ENCODE measurements at places on chromosomes 4 and X. TPM values are rescaled to one million over a fixed set of nuclear protein-coding genes. Genes with fewer than 3 reads are reported as not detected.

GRCh38 chr4:178554352-178554751 is 1112.1 kb upstream of the AGA start:
- H3K27ac ChIP-seq = no peak overlapping the region
- H3K27me3 ChIP-seq = no peaks in the 10 kb centered on the region
- H3K36me3 ChIP-seq = no peaks in the 10 kb centered on the region
- H3K4me1 ChIP-seq = no peaks in the 10 kb centered on the region

- no peaks in the 10 kb centered on the region for H3K27me3 ChIP-seq
- no peaks in the 10 kb centered on the region for H3K36me3 ChIP-seq
- peak; percentile 34 for DNase-seq
- H3K27ac ChIP-seq = peak overlapping the region; percentile 67
Measured at GRCh38 chr4:137359691-137360315, 172.5 kb downstream of the PCDH18 start.

GRCh38 chr4:17426222-17426621 is 85.7 kb downstream of the QDPR start:
- peaks cover 5% of the 10 kb centered on the region for H3K4me1 ChIP-seq
- H3K27ac ChIP-seq = no peak overlapping the region
- no peak overlapping the region for H3K4me3 ChIP-seq
- H3K27me3 ChIP-seq = no peaks in the 10 kb centered on the region
- no peak for DNase-seq
- no peaks in the 10 kb centered on the region for H3K36me3 ChIP-seq

- DNase-seq = no peak
- H3K36me3 ChIP-seq = no peaks in the 10 kb centered on the region
- no peaks in the 10 kb centered on the region for H3K4me1 ChIP-seq
- no peaks in the 10 kb centered on the region for H3K27me3 ChIP-seq
- no peak overlapping the region for H3K4me3 ChIP-seq
Measured at GRCh38 chrX:8305350-8305749, 134.3 kb upstream of the VCX2 start.

GRCh38 chrX:133850399-133850798 is 135.0 kb downstream of the GPC3 start:
- no peak overlapping the region for H3K4me3 ChIP-seq
- no peaks in the 10 kb centered on the region for H3K36me3 ChIP-seq
- H3K27me3 ChIP-seq = no peaks in the 10 kb centered on the region
- DNase-seq = no peak
- no peak overlapping the region for H3K27ac ChIP-seq

GRCh38 chrX:34332334-34332733 is 200.2 kb upstream of the FAM47A start:
- no peaks in the 10 kb centered on the region for H3K27me3 ChIP-seq
- H3K27ac ChIP-seq = no peak overlapping the region
- no peak for DNase-seq
- no peaks in the 10 kb centered on the region for H3K4me1 ChIP-seq
- H3K36me3 ChIP-seq = no peaks in the 10 kb centered on the region

DNA sequence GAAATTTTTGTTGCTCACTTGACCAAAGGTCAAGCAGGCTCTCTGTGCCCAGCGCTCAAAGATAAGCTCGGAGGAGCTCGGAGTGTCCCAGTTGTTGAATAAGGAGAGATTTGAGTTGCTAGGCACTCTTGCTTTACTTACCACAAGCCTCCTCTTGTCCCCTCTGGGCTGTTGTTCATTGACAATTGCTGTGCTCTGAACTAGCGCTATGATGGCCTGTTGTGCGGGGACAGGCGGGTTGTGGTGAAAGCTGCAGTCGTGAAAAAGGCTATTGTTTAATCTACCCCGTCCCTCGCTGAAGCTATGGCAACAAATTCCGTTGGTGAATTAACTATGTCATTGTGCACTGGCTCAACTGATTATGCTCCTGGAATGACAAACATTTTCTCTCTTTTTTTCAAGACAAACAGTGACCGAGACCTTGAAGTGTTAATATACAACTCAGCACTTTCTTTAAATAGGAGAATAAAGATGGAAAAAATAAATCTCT is 21.0 kb upstream of the POLA1 start:
- H3K27ac ChIP-seq = peak overlapping the region; percentile 80
- no peaks in the 10 kb centered on the region for H3K36me3 ChIP-seq
- no peaks in the 10 kb centered on the region for H3K27me3 ChIP-seq
- peak; percentile 69 for DNase-seq
- no peak overlapping the region for H3K4me3 ChIP-seq
- H3K4me1 ChIP-seq = no peaks in the 10 kb centered on the region

- no peaks in the 10 kb centered on the region for H3K36me3 ChIP-seq
- H3K4me1 ChIP-seq = peaks cover 16% of the 10 kb centered on the region
- peak; percentile 36 for DNase-seq
- peak overlapping the region; percentile 65 for H3K27ac ChIP-seq
Measured at GRCh38 chr4:119068529-119068962, 67.1 kb upstream of the MYOZ2 start.

DNA sequence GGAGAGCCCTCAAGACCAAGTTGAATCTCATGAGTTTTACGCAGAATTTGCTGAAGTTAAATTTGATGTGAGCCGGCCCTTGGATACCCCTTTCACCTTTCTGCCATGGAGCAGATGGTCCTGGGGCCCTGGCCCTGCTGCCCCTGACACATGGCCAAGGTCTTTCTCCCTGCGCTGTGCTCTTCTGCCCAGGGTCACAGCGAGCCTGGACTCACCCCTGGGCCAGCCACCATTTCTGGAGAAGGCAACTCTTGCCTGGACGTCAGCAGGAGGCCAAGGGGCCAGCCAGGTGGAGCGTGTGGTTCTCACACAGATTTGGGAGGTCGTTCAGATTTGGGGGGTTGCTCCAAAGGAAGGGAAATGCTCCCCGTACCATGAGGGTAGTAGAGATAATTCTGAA is 30.0 kb downstream of the PCGF3 start:
- H3K4me3 ChIP-seq = no peak overlapping the region
- no peaks in the 10 kb centered on the region for H3K27me3 ChIP-seq
- H3K4me1 ChIP-seq = no peaks in the 10 kb centered on the region

DNA sequence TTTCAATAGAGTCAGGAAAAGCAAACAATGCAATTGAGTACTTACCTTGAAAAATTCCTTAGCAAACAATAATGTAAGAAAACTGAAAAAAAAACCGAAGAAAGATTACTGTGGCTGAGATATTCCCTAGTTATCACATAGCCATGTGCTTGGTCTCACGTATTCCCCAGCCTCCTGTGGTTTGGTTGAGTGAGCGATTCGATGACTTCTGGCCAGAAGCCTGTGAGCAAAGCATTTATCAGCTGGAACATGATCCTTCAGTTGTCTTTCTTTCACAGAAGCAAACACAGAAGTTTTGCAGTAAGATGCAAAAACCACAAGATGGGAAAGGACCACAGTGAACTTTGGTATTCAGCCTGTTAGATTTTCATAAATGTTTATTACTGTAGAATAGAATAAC is 1754.3 kb upstream of the AGA start:
- H3K36me3 ChIP-seq = no peaks in the 10 kb centered on the region
- H3K4me1 ChIP-seq = no peaks in the 10 kb centered on the region
- no peak overlapping the region for H3K27ac ChIP-seq
- no peak overlapping the region for H3K4me3 ChIP-seq
- H3K27me3 ChIP-seq = no peaks in the 10 kb centered on the region

DNA sequence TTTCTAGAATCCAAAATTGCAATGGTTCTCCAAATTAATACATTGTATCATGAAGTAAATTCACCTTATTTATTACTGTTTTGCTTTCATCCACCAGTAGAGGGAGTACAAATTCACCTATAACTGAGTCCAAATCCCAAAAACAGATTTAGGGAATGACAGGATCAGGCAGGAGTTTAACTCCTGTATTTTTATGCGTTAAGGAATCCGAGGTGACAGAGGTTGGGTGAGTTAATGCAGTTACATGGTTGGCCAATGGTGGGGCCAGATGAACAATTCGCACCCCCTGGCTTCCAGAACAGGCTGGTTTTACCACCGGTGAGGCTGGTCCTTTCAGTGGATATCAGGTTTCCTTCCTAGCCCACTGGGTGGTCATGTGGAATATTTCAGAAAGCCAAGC is 82.4 kb downstream of the MTNR1A start:
- H3K4me3 ChIP-seq = no peak overlapping the region
- no peaks in the 10 kb centered on the region for H3K36me3 ChIP-seq
- no peaks in the 10 kb centered on the region for H3K27me3 ChIP-seq
- no peaks in the 10 kb centered on the region for H3K4me1 ChIP-seq
- peak; percentile 26 for DNase-seq
- no peak overlapping the region for H3K27ac ChIP-seq

GRCh38 chr4:113056318-113056717 is 6.9 kb downstream of the ANK2 start:
- H3K27me3 ChIP-seq = no peaks in the 10 kb centered on the region
- no peak overlapping the region for H3K4me3 ChIP-seq
- no peak for DNase-seq
- no peak overlapping the region for H3K27ac ChIP-seq
- H3K36me3 ChIP-seq = no peaks in the 10 kb centered on the region

- no peak overlapping the region for H3K4me3 ChIP-seq
- no peak overlapping the region for H3K27ac ChIP-seq
- no peak for DNase-seq
- H3K27me3 ChIP-seq = no peaks in the 10 kb centered on the region
- no peaks in the 10 kb centered on the region for H3K36me3 ChIP-seq
Measured at GRCh38 chr4:124519196-124519595, 193.3 kb downstream of the ANKRD50 start.

DNA sequence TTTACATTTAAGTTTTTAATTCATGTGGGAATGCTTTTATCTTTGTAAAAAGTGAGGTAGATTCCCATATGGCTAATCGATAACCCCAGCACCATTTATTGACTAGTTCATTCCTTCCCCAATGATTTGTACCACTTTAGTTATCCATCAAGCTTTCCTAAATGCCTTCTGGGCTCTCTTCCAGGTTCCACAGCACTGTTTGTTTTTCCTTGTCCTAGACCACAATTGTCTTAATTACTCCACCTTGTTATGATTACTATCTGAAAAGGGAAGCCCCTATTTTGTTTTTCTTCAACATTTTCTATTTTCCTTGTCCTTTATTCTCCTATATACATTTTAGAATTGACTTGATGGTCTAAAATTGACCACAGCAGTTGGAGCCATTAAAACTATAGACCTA is 48.5 kb upstream of the GPRIN3 start:
- no peaks in the 10 kb centered on the region for H3K27me3 ChIP-seq
- no peak overlapping the region for H3K4me3 ChIP-seq
- no peak overlapping the region for H3K27ac ChIP-seq
- DNase-seq = no peak
- H3K4me1 ChIP-seq = no peaks in the 10 kb centered on the region
- H3K36me3 ChIP-seq = no peaks in the 10 kb centered on the region

- H3K36me3 ChIP-seq = no peaks in the 10 kb centered on the region
- no peak for DNase-seq
- peak overlapping the region; percentile 19 for H3K27ac ChIP-seq
- no peak overlapping the region for H3K4me3 ChIP-seq
Measured at GRCh38 chrX:42759881-42760280, 18.1 kb downstream of the PPP1R2C start.

DNA sequence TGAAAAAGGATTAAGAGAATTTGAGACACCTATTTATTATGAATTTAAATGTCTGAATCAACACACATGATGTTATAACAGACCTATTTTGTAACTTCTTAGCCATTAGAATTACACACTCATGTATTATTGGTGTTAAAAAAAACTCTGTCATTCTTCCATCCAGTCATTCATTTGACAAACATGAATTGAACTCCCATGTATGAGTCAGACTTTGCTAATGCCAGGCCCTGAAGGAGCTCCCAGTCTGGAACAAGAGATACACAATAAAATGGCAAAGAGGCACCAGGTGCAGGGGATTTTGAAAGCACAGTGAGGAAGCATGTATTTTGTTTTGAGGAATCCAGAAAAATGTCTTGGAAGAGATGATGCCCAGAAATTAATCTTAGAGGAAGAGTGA is 87.7 kb upstream of the EFHC2 start:
- H3K27me3 ChIP-seq = no peaks in the 10 kb centered on the region
- peak; percentile 9 for DNase-seq
- no peaks in the 10 kb centered on the region for H3K36me3 ChIP-seq
- no peak overlapping the region for H3K4me3 ChIP-seq
- peak overlapping the region; percentile 47 for H3K27ac ChIP-seq
- peaks cover 10% of the 10 kb centered on the region for H3K4me1 ChIP-seq

GRCh38 chrX:104918122-104918521 is 302.4 kb downstream of the TEX13A start:
- no peaks in the 10 kb centered on the region for H3K27me3 ChIP-seq
- DNase-seq = no peak
- H3K4me3 ChIP-seq = no peak overlapping the region
- H3K36me3 ChIP-seq = no peaks in the 10 kb centered on the region
- H3K4me1 ChIP-seq = no peaks in the 10 kb centered on the region

DNA sequence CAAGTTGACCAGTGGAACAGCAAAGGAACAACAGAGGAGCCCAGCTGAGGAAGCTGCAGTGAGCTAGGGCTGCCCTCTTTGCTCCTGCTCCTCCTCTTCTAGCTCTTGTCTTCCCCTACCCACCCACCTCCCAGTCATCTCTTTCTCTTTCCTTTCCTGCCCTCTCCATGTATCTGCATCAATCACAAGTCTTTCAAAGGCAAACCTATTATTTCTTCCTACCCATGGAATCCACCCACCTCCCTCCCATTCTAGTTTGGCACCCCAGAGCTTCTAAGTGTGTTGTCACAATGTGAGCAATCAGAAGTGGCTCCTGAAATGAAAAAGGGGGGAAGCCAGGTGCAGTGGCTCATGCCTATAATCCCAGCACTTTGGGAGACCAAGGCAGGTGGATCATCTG is 69.3 kb downstream of the TSC22D3 start:
- H3K4me3 ChIP-seq = no peak overlapping the region
- H3K36me3 ChIP-seq = no peaks in the 10 kb centered on the region
- peaks cover 19% of the 10 kb centered on the region for H3K4me1 ChIP-seq
- no peaks in the 10 kb centered on the region for H3K27me3 ChIP-seq
- no peak overlapping the region for H3K27ac ChIP-seq

DNA sequence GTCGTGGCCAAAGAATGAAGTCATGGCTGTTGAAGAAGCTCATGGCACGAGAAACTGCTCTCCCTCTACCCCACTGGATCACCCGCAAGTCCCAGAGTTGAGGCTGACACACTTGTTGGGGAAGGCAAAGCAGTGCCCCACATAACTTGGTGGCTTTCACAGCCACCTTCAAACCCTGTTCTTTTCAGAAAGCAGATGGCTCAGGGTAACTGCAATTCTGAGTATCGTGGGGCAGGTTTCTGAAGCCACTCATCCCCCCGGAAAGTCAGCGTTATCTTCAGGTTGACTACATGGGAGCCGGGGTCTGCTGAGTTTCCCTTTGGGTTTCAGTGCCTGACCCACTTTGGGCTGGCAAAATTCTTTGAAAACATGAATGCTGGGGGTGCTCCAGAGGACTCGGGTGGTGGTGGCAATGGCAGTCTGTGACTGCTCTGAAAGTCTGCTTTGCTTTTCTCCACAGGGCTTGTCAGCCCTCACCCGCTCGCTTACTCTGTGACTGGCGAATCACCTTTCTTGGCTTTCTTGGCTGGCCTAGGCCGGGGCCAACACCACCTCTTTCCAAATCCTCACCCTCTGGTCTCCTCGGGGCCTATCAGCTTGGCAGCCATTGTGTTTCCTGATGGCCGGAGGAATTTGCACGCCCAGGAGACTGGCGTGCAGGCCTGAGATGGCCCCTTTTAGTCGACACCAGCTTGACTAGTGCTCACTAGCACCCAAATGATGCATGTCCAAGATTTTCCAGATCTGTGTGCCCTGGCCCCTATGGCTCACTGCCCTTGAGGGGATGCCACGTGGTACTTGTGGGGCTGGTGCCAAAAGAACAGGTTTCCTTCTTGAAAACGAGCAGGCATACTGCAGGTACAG is 7.3 kb downstream of the PPP1R3F start:
- H3K27me3 ChIP-seq = no peaks in the 10 kb centered on the region
- H3K4me3 ChIP-seq = no peak overlapping the region
- no peak for DNase-seq
- H3K36me3 ChIP-seq = no peaks in the 10 kb centered on the region
- no peak overlapping the region for H3K27ac ChIP-seq

The CAPN6 gene
- 24.4 TPM for total RNA-seq

The SCRG1 gene
- 3.5 TPM for total RNA-seq

The LGI2 gene
- total RNA-seq = 0.60 TPM

Measured in hepatocyte (in vitro differentiated cells).